ENCODE measurements at places on chromosomes 6 and 20. TPM values are rescaled to one million over a fixed set of nuclear protein-coding genes. Genes with fewer than 3 reads are reported as not detected.
A peak's percentile ranks its signal among the peaks of the same experiment; 100 is the strongest.

GRCh38 chr6:148831531-148831930 lies 84.7 kb downstream of the UST start:
- DNase-seq, result no peak

Gene CYP39A1
- 2.6 TPM for total RNA-seq

- DNase-seq, result peak; percentile 45
Observed at GRCh38 chr20:57991211-57991881, 237.1 kb downstream of the ANKRD60 start.

Gene SOBP
- 7.0 TPM for total RNA-seq

DNA sequence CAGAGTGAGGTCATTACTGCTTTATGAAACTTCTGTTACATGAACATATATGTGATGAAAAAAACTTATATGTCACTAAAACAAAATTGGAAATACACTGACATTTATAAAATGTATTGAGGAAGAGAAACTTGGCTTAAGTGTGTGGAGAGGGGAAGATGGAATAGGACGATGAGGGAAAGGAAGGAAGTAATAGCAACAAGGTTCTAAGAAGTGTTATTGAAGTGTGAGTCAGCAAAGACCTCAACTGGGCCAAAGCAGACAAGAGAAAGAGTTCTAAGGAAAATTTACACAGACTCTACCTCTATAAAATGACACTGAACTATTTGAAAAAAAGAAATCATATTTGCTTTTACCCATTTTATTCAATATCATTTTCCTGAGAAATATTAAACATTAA lies 38.3 kb downstream of the SNX3 start:
- DNase-seq, result no peak

GRCh38 chr6:41894366-41895299 lies 542 bp downstream of the USP49 start:
- DNase-seq, result no peak

DNA sequence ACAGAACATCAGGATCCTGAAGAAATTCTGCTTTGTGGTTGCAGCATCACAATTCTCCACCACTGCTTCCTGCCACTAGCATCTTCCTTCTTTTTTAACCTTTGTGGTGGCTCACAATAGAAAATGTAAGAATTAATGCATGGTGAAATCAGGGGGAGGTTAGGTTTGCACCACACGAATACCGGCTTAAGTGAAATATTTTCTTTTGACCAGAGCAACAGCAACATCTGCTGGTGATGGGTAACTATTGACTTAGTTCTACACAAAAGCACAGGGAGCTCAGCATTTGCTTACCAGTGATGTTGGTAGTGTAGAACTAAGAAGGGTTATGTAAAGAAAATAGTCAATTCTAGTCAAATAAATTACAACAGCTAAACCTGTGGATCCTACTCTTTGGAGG lies 280.5 kb downstream of the SYNE1 start:
- peak; percentile 36 for DNase-seq

GRCh38 chr6:11868392-11868791 lies 89.8 kb upstream of the ADTRP start:
- no peak for DNase-seq

Gene RRAGD
- total RNA-seq, result 63.8 TPM

DNA sequence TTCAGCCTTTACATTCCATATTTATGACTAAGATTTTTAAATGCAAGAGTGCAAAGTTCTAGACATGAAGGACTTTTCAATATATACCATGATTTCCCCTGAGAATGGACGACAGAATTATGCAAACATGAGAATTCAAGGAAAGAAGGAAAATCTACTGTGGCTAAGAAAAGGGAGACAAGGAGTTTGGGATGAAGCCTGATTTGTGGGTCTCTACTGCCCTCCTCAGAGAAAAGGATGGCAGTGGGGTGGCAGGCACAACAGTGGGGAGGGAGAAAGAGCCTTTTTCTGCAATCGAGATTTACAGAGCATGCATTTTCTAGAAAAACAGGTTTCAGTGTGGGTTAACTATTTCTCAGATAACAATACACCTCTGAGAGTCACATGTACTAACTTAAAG lies 466.9 kb upstream of the NRSN1 start:
- peak; percentile 38 for DNase-seq

DNA sequence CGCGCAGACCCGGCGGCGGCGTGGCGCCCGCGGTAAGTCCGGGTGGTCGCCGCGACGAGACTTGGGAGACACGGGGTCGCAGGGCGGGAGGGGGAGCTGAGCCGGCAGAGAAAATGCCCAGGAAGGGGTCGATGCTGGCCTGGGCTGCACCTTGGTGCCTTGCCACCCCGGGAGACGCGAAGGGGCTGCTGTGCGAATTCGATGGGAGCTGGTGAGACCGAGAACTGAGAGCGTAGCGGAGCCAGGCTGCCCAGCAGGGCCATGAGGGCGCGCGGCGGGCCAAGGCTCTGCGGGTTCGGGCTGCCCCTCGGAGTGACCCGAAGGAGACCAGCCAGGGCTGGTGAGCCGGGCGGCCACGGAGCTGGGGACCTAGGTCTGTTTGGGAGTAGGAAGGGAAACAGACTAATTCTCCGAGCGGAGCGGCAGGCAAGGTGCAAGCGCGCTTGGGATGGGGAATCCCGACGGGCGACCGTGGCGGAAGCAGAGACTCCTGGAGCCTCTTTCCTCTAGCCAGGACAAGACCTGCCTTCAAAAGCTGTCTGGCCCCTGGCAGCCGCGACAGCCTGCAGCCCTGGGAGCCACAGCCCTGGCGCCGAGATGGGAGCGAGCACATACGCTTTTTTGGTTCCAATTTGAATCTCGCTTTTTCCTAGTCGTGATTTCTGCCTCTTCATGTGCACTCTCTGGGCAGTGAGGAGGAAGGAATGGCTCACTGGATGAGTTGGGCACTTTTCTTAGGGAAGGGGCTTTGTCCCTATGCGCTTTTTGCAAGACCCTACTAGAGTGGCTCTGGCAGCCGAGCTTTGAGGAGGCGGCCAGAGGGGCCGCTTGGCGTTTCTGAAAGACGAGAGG lies 691 bp downstream of the SYNDIG1 start:
- DNase-seq, result no peak

- no peak for DNase-seq
Observed at GRCh38 chr20:63156221-63156671, 59.7 kb downstream of the YTHDF1 start.

Gene BMP7
- total RNA-seq, result 15.6 TPM

Gene ZNFX1
- total RNA-seq, result 23.8 TPM

GRCh38 chr6:34074064-34074742 lies 71.7 kb downstream of the GRM4 start:
- no peak for DNase-seq

GRCh38 chr6:141956868-141957267 lies 175.9 kb upstream of the GJE1 start:
- no peak for DNase-seq

Gene SCUBE3
- total RNA-seq, result 0.36 TPM

Gene FAM217A
- total RNA-seq, result not detected

DNA sequence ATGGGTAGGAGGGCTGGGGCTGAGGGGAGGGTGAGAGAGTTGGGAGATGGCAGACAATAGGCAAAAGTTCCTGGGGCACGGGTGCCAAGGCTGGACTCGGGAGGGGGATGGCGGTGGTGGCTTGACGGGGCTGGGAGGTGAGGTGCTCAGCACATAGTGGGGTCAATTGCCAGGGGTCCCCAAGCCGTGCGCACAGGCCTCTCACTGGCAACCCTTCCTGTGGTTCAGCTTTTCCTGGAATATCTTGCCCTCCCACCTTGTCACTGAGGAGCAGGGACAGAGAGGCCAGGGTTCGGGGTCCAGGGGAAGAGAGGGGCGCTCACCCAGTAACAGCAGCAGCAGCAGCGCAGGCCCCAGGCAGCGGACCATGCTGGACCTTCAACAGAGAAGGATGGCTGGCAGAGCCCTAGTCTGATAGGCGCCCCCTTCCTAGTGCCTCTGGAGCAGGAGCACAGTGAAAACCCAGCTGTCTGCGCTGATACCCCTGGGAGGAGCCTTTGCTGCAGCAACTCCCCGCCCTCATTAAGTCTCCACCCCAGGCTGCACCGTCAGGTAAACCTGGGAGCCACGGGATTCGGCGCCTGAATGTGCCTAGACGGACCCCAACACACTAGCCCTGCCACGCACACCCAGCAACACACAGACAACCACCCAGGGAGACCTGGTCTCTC lies at the start of gene GFRA4:
Gene GFRA4, minus strand, starts transcription at position 369 of the 671 bp plus-strand sequence. Its CDS starts 0 bp downstream, at position 369.
- DNase-seq, result no peak

GRCh38 chr6:87210979-87211378 lies 55.6 kb downstream of the ZNF292 start:
- DNase-seq, result peak; percentile 2
